ENCODE measurements at places on chromosomes 3 and 15. TPM values are rescaled to one million over a fixed set of nuclear protein-coding genes. Genes with fewer than 3 reads are reported as not detected.
A peak's percentile ranks its signal among the peaks of the same experiment; 100 is the strongest.

The PRTG gene
- total RNA-seq = not detected

The ANKRD34C gene
- not detected for total RNA-seq

The SLC9C1 gene
- total RNA-seq = not detected

The ZNF80 gene
- 1.1 TPM for total RNA-seq

The ROPN1 gene
- not detected for total RNA-seq

DNA sequence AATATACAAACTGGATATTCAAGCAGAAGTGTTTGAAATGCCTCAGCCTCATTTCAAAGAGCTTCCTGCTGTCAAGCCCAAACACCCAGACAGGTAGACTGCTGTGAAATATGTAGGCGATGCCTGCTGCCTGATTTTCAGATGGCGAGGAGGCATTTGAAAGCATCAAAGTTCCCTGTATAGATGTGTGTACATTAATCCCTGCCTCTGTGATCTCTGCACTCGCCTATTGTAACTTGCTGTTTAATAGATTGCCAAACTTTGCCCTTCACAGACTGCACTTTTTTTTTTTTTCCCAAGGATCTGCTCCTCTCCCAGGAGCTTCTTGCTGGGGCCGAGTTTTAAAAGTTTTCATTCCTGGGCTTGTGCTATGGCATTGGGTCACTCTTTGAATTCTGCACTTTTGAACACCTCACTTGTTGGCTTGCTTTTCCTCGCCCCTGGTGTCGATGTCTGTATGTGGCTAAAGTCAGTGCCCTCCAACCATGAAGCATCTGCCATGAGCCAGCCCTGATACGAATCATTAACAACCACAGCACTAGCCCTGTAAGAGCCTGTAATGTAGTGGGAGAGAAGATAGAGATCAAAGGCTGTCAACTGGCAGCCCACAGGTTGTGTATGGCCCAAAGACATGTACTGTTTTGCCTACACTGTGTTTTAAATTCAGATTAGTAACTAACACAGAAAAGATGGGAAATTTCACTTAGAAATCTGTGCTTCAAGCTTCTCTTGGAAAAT lies 287.6 kb upstream of the ICE2 start:
- DNase-seq = no peak

GRCh38 chr3:16538507-16538906 lies 25.0 kb upstream of the RFTN1 start:
- no peak for DNase-seq

DNA sequence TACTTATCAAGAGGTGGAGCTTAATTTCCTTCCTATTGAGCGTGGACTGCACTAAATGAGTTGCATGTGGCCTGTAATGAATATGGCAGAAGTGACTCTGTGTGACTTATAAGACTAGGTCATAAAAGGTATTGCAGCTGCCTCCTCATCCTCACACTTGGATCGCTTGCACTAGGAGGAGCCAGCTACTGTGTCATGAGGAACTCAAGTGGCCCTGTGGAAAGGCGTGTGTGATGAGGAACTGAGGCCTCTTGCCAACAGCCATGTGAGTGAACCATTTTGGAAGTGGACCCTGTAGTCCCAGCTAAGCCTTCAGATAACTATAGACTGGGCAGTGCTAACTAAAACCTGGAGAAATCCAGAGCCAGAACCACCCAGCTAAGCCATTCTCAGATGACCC lies 7.1 kb upstream of the SLC30A4 start:
- DNase-seq = no peak

DNA sequence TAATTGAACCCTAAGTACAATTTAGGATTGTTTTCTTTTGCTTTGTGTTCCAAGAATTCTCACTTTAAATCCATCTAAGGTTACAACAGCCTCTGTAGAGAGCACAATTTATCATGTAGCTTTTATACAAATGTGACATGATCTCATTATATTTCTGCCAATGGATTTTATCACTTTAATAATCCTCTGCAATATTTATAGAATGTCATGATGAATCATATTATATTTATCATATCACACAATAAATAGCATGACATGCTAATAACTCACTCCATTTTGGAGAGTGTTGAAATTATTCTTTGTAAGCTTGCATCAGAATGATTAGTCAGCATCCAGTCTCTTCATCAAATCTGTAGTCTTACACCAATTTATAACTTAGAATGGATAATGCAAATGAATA lies 280.6 kb upstream of the ZNF717 start:
- DNase-seq = no peak

DNA sequence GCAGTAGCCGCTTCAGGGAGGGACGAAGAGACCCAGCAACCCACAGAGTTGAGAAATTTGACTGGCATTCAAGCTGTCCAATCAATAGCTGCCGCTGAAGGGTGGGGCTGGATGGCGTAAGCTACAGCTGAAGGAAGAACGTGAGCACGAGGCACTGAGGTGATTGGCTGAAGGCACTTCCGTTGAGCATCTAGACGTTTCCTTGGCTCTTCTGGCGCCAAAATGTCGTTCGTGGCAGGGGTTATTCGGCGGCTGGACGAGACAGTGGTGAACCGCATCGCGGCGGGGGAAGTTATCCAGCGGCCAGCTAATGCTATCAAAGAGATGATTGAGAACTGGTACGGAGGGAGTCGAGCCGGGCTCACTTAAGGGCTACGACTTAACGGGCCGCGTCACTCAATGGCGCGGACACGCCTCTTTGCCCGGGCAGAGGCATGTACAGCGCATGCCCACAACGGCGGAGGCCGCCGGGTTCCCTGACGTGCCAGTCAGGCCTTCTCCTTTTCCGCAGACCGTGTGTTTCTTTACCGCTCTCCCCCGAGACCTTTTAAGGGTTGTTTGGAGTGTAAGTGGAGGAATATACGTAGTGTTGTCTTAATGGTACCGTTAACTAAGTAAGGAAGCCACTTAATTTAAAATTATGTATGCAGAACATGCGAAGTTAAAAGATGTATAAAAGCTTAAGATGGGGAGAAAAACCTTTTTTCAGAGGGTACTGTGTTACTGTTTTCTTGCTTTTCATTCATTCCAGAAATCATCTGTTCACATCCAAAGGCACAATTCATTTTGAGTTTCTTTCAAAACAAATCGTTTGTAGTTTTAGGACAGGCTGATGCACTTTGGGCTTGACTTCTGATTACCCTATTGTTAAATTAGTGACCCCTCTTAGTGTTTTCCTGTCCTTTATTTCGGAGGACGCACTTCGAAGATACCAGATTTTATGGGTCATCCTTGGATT lies at the start of gene MLH1:
MLH1 (plus strand) TSS at position 193 of the 958 bp plus-strand sequence; CDS start at position 223, 30 bp downstream.
- DNase-seq = peak; percentile 96

- no peak for DNase-seq
Measured at GRCh38 chr3:10708216-10708893, 107.7 kb upstream of the SLC6A11 start.

- no peak for DNase-seq
Measured at GRCh38 chr3:154614078-154614477, 184.1 kb upstream of the GPR149 start.

GRCh38 chr15:98080791-98081190 lies 120.3 kb downstream of the ARRDC4 start:
- DNase-seq = no peak

DNA sequence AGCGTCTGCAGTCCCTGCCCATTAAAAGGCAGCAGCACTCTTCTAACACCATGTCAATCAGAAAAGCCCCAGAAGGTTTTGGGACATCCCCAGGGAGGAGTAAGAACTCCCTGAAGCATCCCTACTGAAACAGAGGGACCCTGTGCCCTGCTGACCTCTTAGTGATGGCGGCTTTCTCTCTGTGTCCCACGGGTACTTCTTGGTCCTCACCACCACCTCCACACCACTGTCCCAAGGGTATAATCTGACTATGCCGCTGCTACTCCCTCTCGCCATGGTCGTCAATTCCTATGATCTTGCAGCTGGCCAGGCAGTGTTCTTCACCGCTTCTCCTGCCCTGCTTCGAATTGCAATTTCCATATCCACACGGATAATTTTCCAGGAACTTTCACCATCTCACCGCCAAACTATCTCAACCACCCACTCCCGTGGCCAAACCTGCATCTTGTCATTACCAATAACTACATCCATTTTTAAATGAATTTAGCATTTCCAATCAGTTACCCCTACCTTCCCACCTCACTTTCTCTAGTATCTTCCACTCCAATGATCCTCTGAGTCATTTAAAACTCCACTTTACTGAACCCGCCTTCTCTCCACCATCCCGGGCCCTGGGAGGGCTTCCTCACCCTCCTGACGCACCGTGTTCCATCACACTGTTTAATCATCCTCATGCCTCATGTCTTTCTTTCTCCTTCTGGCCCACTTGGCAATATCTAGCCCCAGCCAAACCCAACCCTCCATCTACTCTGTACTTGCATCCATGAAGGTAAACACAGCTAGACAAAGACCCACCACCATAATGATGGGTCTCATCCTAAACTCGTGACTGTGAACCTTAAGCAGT lies 23.7 kb downstream of the PRR23E start:
- no peak for DNase-seq

DNA sequence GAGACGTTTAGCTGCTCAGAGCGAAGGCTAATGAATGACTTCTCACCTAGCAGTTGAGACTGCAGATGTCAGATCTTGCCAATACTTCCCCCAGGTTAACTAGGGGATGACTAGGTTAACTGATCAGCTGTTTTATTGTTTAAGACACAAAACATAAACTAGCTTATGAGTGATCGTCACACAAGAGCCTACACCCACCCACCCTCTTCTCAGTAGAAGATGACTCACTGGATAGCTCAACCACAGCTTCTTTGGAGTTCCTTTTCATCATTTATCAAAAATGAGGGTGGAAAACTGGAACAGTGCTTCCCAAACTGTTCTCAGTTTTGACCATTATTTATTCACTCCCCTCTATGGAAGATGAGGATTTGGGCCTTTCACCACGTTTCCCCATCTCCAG lies 25.2 kb downstream of the GASK1A start:
- no peak for DNase-seq

DNA sequence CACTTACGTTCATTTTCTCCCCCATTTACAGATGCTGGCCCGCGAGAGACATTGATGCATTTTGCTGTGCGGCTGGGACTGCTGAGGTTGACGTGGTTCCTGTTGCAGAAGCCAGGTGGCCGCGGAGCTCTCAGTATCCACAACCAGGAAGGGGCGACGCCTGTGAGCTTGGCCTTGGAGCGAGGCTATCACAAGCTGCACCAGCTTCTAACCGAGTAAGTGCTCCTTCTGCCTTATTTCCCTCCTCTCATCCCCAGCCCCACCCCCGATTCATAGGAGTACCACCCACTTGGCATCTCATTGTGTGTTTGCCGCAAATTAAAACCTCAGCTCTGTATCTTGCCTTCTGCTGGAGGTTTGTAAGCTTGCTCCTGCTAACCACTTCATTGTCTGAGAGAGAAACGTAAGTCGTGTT lies 163.3 kb downstream of the AKAP13 start:
- peak; percentile 39 for DNase-seq

- no peak for DNase-seq
Measured at GRCh38 chr3:64815789-64816188, 128.0 kb upstream of the ADAMTS9 start.

DNA sequence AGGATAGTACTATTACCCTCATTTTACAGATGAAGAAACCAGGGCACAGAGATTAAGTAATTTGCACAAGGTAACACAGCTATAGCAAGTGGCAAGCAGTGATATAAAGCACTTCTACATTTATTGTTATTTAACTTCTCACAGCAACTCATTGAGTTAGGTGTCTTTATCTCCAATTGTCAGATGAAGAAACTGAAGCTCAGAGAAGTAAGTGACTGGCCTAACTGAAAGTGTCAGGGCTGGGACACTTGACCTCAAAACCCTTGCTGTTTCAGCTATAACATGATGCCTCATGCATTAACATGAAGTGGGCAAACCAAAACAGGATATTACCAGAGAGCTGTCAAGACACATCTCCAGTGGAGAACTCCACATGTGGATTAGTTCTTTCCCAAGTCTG lies 65.8 kb upstream of the LEKR1 start:
- DNase-seq = no peak

GRCh38 chr3:191528589-191528988 lies 67.6 kb downstream of the PYDC2 start:
- DNase-seq = no peak

GRCh38 chr3:112424394-112424793 lies 74.9 kb downstream of the BTLA start:
- DNase-seq = no peak

DNA sequence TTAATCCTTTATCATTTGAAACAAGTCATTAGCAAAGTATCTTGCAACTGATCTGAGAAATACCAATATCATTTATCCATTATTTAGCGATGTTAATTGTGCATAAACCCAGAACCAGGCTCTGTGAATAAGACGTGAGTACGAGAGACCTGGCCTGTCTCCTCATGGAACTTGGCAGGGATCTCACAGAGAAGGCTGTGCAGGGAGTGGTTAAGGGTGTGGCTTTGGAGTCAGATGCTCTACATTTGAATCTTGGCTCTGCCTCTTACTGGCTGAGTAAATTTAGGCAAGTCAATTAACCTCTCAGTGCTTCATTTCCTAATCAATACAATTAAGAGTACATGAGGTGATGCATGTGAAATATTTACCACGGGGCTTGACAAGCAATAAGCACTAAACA lies 39.9 kb upstream of the TBL1XR1 start:
- no peak for DNase-seq

DNA sequence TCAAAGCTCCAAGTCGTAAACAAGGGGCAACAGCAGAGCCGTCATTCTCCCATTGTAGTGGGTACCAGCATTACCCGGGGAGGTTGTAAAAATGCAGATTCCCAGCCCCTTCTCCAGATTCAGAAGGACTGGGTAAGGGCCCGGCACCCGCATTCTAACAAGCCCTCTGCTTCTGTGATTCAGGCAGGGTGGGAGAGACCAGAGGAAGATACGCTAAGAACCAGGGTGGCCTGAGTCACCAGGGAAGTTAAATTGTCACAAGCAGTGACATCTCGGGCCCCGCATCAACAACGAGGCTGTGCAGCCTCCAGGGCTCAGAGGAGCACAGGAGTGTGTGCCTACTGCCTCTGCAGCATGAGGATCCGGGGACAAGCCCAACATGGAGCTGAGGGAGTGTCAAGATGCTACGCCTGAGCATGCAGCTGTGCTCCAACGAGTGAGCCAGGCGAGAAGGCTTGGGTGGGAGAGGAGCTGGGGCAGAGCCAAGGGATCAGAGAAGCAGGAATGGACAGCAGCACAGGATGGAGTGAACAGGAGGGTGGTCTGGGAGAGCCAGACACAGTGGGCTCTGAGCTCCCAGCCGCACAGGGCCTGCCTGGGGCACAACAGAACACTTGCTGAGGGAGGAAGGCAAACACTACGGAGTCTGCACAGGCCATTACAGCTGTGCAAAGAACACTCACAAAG lies 68.5 kb downstream of the CPN2 start:
- no peak for DNase-seq

GRCh38 chr3:5579946-5580345 lies 392.4 kb downstream of the EDEM1 start:
- no peak for DNase-seq

- no peak for DNase-seq
Measured at GRCh38 chr15:66753687-66754377, 51.8 kb downstream of the SMAD6 start.

GRCh38 chr3:113088616-113089015 lies 97.8 kb downstream of the GTPBP8 start:
- no peak for DNase-seq

Measured in CD4-positive, alpha-beta memory T cell (primary cell).